ENCODE measurements at places on chromosomes 12 and 14.
A peak's percentile ranks its signal among the peaks of the same experiment; 100 is the strongest.

DNA sequence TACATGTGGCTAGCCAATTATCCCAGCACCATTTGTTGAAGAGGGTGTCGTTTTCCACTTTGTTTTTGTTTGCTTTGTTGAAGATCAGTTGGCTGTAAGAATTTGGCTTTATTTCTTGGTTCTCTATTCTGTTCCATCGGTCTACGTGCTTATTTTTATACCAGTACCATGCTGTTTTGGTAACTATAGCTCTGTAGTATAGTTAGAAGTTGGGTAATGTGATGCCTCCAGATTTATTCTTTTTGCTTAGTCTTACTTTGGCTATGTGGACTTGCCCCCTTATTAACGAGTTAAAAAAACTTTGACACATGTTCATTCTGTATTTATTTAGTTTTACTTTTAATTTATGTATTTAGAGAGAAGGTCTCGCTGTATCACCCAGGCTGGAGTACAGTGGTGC is 120.4 kb downstream of the ADCK1 start:
- DNase-seq: no peak

DNA sequence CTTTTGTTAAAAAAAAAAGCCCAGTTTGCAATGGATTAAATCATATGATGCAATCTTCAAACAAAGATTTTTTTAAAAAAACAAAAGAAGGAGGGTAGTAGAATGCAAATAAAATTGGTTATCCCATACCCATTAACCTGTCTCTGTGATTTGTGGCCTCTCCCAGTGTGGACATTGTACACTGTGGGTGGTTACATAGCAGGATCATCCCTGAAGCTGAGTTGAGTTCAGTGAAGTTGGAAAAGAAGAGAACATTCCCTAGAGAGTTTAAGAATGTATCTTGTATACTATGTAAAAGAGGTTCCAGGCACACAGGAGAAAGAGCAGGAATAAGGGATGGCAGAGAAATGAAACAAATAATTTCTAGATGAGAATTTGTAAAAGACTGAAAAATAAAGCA is 142.4 kb upstream of the SLC16A7 start:
- no peak for DNase-seq

- DNase-seq: no peak
Measured at GRCh38 chr12:43482311-43483085, 69.5 kb downstream of the ADAMTS20 start.

GRCh38 chr14:49134940-49135339 is 451.2 kb downstream of the RPS29 start:
- no peak for DNase-seq

- no peak for DNase-seq
Measured at GRCh38 chr12:53747095-53747494, 4.7 kb downstream of the CISTR start.

- DNase-seq: no peak
Measured at GRCh38 chr12:97940629-97941028, 478.0 kb downstream of the RMST start.

- DNase-seq: no peak
Measured at GRCh38 chr14:71672596-71672995, 259.6 kb upstream of the RGS6 start.

GRCh38 chr12:66409195-66409871 is 107.0 kb downstream of the HELB start:
- peak; percentile 53 for DNase-seq

- no peak for DNase-seq
Measured at GRCh38 chr12:6437586-6437985, 7.2 kb upstream of the CD27 start.

GRCh38 chr12:52126050-52126604 is 46.6 kb downstream of the SMIM41 start:
- DNase-seq: no peak

DNA sequence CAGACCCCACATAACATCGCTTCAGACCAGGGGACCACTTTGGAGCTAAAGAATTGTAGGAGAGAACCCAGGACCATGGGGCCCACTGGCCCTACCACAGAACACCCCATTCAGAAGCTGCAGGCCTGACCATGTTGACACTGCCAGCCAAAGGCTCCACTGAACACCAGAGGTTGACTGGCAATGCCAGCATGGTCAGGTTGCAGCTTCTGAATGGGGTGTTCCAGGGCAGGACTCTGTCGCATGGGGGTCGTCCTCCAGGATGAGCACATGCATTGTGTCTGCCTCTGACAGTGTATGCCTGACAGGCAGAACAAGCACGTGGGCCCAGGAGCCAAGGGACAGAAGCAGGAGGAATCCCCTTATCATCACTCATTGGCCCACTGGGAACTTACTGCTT is 34.1 kb downstream of the DIO3 start:
- no peak for DNase-seq

- no peak for DNase-seq
Measured at GRCh38 chr14:33911046-33911445, 39.8 kb downstream of the EGLN3 start.

DNA sequence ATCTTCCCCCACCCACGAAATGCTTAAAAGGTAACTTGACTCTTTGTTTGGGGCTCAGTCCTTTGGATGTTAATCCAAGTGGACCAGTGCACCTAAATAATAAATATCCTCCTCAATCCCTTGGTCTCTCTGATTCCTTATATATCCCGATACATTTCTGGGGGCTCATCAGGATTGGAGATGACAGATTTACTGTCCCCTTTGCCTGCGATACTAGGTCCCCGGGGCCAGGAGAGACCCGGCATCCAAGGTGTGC is 26.3 kb downstream of the KLRK1 start:
- DNase-seq: no peak

DNA sequence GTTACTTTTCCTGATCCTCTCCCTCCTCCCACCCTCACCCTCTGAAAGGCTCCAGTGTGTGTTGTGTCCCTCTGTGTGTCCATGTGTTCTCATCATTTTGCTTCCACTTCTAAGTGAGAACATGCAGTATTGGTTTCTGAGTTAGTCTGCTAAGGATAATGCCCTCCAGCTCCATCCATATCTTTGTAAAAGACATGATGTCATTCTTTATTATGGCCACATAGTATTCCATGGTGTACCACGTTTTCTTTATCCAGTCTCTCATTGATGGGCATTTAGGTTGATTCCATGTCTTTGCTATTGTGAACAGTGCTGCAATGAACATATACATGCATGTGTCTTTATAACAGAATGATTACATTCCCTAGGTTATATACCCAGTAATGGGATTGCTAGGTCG is 51.9 kb upstream of the BBS10 start:
- no peak for DNase-seq

DNA sequence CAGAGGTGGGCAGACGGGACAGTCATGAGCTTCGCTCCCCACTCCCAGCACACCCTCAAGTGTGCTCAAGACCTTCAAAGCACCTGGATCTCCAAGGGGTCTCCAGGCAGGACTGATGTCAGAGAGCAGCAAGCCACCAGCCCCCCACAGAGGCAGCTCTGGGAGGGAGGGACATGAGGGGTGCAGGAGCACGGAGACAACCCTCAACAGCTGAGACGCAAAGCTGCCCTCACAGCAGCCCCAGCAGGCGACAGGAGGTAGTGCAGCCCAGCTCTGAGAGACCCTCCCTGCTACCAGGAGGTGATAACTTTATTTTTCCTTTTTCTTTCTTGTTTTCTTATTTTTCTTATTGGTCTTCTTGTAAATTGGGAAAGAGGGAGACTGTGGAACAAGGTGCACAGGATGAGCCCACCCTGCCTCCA is 17.9 kb downstream of the SIVA1 start:
- no peak for DNase-seq

DNA sequence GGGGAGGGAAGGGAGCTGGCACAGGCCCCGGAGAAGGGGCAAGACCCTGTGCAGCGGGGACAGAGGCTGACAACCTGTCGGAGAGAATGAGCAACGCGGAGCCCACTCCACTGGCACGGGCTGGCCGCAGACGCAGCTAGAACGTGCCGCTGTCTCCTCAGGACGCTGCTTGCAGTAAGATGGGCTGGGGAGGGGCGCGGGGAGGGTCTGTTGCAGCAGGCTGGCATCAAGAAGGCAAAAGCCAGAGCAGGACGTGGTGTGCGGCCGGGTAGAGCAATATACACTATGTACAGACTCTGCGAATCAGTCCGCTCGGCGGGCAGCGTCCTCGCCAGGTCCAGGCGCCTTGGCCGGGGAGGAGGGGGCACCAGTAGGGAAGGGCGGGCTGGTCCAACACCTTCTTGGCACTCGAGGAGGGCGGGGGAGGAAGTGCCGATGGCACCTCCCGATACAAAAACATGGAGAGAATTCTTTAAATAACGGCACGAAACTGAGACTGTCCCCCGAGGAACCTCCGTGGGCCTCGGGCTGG is 19.8 kb downstream of the RAB35 start:
- DNase-seq: no peak

- DNase-seq: no peak
Measured at GRCh38 chr12:91172096-91172495, 10.5 kb downstream of the DCN start.

DNA sequence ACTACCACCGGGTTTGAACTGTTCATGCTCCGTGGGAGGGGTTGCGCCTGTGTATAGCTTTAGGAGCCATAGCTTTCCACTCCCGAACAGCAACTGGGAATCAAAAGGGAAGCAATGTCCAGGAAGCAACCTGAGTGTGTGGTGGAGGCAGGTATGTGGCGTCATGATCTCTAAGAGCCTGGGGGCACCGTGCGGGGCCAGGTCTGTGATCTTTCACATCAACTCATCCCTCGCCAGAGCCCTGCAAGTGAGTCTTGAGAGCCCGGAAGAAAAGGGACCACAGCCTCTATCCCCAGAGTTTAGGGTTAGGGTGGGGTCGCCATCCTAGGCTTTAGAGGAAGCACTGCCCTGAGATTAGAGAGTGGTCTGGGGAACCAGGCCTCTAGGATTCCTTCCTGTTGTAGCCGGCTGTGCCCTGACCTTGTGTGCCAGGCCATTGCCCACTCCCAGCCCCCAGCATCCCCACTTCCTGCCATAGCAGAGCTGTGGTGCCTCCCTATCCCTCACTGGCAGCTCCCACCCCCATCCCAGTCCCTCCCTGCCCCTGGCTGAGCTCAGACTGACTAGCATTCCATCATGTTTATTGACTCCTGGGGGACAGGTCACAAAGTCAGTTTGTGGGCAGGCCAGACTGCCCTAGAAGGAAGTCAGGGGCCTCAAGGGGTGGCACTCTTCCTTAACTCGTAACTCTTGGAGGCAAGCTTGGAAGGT is 745 bp upstream of the ADCY4 start:
- DNase-seq: no peak

DNA sequence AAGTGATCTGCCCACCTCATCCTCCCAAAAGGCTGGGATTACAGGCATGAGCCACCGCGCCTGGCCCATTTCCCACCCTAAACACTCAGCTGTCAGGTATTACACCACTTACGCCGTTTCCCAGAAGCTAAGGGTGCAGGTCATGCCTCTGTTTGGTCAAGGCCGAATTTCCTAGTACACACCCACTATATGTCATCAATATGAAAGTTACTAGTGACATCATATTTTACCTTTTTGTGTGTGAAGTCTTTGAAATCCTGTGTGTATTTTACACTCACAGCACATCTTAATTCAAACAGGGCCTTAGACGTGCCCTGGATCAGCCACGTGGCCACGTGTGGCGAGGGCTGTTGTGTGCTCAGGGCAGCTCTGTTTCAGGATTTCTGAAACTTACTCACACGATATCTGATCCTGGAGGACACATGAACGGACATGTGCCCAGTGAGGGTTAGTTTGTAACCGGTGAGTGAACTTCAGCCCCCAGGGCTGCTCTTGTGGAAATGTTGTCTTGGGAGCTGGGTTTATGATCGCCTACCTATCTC is 51.8 kb downstream of the GLT1D1 start:
- no peak for DNase-seq

DNA sequence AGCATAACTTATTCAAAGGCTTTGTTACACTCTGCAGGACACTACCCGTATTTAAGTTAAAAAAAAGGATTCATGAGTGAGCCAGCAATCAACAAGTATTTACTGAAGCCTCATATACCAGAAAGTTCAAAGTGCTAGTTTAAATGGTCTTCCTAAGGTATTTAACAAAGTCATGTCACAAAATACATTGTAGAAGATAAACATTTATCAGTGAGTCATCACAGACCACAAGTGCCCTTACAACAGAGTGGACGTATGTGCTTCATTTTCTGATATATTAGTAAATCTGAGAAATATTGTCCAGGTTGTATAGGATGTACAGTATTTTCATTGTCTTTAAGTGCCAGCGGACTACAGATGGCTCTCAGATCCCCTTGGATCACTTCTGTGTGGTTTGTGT is 24.2 kb downstream of the FLRT2 start:
- DNase-seq: no peak

GRCh38 chr12:46553911-46554310 is 181.3 kb upstream of the SLC38A2 start:
- DNase-seq: no peak

DNA sequence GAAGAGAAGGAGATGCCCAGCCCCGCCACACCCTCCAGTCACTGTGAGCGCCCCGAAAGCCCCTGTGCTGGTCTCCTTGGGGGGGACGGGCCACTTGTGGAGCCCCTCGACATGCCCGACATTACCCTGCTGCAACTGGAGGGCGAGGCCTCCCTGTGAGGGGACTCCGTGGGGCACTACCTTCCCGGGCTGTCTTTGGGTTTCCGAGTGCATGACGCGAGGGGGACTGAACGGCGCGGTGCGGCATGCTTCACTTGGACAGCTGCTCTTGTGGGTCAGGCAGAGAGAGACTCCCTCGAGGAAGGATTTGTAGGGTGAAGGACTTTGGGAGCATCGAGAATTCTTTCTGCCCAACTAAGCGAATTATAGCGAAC is 1.1 kb downstream of the CCDC184 start:
- DNase-seq: no peak

GRCh38 chr14:34465069-34465859 is 3.2 kb upstream of the SPTSSA start:
- no peak for DNase-seq

- no peak for DNase-seq
Measured at GRCh38 chr14:67630186-67630585, 10.5 kb downstream of the ARG2 start.

DNA sequence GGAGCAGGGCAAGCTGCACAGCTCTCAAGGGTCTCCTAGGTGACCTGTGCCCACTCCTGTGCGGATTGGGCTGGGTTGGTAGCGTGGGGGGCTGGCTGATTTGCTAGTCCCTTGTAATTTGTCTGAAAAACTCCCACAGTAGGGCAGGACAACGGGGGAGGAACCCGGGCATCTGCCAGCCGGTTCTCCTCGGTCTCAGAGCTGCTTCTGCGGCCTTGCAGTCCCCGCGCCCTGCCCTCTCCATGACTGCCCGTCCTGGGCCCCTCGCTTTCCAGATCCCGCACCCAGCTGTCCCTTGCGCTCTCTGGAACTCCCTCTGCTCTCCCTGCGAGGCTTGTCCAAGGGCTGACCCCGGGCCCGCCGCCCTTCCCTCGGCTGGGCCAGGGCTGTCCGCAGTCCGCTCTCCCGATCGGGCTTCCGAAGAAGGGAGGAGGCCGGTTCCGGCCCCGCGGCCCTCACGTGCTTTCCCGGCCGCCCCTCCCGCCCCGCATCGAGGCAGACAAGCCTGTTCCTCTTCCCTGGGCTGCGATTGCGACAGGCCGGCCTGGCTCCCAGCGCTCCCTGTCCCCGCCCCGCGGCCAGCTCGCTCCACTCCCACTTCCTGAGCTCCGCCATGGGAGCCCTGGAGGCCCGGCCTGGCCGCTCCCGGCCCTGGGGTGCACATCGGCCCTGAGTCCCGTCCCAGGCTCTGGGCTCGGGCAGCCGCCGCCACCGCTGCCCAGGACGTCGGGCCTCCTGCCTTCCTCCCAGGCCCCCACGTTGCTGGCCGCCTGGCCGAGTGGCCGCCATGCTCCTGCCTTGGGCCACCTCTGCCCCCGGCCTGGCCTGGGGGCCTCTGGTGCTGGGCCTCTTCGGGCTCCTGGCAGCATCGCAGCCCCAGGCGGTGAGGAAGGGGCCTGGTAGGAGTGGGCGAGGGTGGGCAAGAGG is at the start of gene LTBR:
TSS of gene LTBR (plus strand) at position 591 of the 927 bp plus-strand sequence. CDS start at position 788, 197 bp downstream.
- DNase-seq: no peak
